Muscle of leg (tissue), 16 donors: ENCODE measurements at places on chromosomes 7 and 10. TPM values are rescaled to one million over a fixed set of nuclear protein-coding genes. Genes with fewer than 3 reads are reported as not detected.

DNA sequence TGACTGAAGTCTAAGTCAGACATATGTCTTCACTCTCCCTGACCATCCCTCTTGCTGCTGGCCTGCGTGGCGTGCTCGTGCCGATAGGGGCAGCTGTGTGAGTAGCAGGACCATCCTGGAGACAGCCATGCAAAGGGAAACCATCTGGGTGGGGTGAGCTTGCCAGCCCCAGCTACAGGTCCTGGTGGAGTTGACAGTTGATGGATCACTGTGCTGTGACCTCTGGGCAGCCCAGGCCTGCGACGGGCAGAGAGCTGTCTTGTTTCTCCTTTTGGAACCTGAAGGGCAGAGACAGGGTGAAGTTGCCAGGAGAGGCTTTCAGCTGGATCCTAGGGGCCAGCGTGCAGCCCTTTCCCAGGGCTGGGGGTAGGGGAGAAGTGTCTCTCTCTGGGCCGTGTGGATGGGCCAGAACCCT lies 44.7 kb downstream of the GRK5 start:
- peaks cover 2% of the 10 kb centered on the region for H3K36me3 ChIP-seq
- no peak overlapping the region for H3K4me3 ChIP-seq
- no peak for DNase-seq
- no peak overlapping the region for H3K27ac ChIP-seq

Gene ENO4
- polyA plus RNA-seq, result 0.47 TPM

DNA sequence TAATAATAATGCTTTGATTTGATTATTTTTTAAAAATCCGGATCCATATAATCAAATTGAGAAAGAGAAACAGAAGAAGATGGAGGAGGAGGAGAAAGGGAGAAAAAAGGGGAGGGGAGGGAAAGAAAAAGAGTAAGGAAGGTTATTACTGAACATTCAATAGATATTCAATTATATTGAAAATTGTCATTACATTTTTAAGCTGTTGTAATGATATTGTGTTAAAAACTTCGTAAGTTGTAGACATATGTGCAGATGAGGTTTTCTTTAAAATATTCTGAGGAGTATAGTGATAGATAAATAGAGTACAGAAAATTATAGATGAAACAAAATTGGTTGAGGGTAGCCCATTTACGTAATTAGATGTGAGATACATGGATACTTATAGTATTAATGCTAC lies 933.0 kb upstream of the PHF14 start:
- H3K36me3 ChIP-seq, result no peaks in the 10 kb centered on the region
- H3K4me1 ChIP-seq, result no peaks in the 10 kb centered on the region
- DNase-seq, result no peak
- no peaks in the 10 kb centered on the region for H3K27me3 ChIP-seq

Gene SLC39A12
- not detected for polyA plus RNA-seq

Gene MBL2
- polyA plus RNA-seq, result not detected
